ENCODE measurements at places on chromosomes 13 and 19.

DNA sequence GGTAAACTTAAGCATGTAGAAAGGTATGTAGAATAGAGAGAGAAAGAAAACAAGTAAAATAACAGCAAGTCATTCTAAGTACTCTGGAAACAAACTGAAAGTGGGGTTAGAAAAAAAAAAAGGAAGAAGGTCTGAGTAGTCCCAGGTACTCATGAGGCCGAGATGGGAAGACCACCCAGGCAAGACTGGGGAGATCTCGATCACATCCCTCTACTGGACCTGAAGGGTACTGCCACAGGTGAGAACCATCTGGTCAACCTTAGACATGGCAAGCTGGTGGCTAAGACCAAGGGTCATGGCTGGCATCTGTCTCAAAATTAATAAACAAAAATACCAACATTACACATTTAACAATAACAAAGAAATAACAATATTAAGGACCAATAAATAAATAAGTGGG lies 36.3 kb upstream of the ZNF724 start:
- DNase-seq, result no peak

DNA sequence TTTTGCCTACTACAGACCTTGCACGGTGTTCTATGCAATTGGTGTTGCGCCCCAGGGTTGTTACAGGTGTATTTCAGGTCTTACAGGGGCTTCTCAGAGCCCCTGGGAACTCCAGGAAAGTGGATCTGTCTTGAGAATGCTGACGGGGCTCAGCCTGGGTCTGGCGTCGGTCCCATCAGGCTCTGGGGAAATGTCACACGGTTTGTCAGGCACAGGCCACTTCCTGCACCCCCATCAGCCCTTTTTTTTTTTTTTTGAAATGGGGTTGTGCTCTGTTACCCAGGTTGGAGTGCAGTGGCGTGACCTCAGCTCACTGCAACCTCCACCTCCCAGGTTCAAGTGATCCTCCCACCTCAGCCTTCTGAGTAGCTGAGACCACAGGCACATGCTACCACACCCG lies 13.2 kb downstream of the CLEC4G start:
- DNase-seq, result no peak

GRCh38 chr13:63110466-63110865 lies 1694.8 kb upstream of the PCDH20 start:
- DNase-seq, result no peak

- no peak for DNase-seq
Observed at GRCh38 chr13:44078806-44079376, 199.2 kb downstream of the LACC1 start.

DNA sequence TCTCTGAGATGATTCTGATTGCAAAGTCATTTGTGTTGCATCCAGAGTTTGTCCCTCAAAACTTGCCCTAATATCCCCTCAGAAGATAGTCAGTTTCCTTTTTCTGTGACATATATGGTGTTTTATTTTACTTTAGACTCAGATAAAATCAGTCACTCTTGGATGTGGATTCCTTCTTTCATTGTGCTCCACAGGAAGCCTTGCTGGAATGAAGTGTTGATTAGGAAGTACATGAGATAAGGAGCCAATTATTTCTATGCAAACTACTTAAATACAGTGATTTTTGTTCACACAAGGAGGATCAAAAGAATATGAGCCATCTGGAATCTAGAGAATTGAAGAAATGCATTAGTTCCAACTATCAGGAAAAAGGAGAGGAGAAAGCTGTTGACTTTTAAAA lies 107.6 kb upstream of the RXFP2 start:
- DNase-seq, result no peak

All from effector memory CD4-positive, alpha-beta T cell (primary cell).